ENCODE measurements at places on chromosomes 6 and 20.

DNA sequence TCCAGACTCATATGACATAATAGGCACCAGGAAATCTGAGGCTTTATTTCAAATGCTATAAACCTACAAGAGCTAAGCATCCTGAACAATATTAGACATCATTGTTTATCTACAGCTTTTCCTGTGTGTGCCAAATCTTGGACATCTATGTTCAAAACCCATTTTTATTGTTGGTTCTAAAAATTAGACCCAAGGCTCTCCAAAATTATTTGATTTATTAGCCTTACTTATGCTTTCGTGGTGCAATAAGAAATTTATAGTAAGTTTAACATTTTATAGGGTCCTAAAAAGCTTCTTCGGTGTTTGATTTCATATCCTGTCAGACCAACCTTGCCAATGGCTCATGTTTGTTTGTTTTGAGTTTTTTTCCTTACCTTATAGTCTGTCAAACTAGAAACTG lies 1014.5 kb upstream of the MANEA start:
- DNase-seq = no peak

DNA sequence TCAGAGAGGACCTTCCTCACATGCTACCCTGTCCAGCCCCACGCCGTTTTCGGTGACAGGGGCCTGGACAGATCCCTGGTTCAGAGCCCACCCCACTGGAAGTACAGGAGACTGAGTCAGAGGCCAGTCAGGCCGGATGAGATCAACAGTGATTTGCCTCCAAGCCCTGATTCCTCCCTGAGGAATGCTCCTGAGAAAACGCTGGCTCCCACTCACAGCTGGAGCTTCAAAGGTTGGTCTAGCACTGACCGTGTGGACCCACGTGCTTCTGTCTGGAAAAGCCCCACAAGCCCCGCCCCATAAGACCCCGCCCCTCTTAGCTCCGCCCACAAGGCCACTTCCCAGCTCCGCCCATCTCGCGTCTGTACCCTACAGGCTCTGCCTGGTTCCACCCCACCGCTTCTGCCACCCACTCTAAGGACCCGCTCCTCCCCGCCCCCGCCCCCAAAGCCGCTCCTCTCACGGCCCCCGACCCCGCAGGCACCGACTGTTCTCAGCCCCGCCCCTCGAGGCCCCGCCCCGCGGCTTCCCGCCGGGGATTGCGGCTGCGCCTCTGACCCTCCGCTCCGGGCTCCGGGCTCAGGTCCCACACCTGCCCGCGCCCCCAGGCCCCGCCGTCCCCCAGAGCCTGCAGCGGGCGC lies 64.9 kb upstream of the BHLHE23 start:
- DNase-seq = peak; percentile 82

- peak; percentile 80 for DNase-seq
Observed at GRCh38 chr6:146543211-146543939, at the start of gene RAB32. RAB32 (plus strand) TSS chr6:146543833; CDS start chr6:146543872, 39 bp downstream.

DNA sequence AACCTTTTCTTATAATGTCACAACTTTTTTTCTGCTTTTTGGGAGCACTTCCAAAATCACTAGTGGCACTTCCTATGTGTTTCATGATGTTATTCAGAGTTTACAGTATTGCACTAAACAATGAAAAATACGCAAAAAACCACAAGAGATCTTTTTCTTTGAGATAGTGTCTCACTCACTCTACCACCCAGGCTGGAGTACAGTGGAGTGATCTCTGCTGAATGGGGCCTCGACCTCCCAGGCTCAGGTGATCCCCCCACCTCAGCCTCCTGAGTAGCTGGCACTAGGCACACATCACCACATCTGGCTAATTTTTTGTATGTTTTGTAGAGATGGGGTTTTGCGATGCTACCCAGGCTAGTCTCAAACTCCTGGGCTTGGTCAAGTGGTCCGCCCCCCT lies 158.7 kb downstream of the COL21A1 start:
- DNase-seq = no peak

- DNase-seq = no peak
Observed at GRCh38 chr6:118810420-118811027, 83.4 kb upstream of the ASF1A start.

DNA sequence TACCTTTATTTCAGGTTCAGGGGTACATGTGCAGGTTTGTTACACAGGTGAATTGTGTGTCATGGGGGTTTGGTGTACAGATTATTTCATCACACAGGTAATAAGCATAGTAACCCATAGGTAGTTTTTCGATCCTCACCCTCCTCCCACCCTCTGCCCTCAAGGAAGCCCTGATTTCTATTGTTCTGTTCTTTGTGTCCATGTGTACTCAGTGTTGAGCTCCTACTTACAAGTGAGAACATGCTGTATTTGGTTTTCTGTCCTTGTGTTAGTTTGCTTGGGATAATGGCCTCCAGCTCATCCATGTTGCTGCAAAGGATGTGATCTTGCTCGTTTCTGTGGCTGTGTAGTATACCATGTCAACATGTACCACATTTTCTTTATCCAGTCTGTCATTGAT lies 66.0 kb downstream of the STK4 start:
- no peak for DNase-seq

- no peak for DNase-seq
Observed at GRCh38 chr6:124463271-124463670, 499.0 kb upstream of the RNF217 start.

GRCh38 chr20:23832775-23833513 lies 6.4 kb upstream of the CST2 start:
- DNase-seq = no peak

DNA sequence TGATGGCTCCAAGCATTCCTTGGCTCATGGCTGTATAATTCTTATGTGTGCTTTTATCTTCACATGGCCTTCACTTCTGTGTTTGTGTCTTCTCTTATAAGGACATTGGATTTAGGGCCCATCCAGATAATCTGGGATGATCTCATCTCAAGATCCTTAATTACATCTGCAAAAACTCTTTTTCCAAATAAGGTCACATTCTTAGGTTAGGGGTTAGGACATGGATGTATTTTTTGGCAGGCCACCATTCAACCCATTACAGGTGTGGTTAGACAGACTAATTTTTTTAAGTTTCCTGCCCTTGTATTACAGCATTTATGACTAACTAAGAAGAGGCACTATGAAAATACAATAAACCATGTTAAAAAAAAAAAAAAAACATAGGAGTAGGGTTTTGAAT lies 254.0 kb downstream of the TPBG start:
- DNase-seq = no peak

DNA sequence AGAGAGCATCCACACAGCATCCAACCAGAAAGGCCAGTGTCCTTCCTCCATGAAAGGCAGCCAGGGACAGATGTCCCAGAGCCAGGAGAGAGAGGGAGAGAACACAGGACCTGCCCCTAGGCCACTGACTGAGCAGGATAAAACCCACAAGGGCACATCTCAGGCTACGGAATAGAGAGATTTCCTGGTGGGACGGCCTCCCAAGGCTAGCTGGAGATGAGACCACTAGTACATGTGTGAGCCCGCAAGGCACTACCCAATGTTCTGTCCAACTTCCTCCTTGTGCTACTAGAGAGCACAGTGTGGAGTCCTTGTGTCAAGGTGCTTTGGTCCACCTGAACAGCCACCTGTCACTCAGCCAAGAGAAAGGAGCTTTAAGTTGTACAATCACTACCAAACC lies 44.2 kb downstream of the PLCG1 start:
- DNase-seq = no peak

DNA sequence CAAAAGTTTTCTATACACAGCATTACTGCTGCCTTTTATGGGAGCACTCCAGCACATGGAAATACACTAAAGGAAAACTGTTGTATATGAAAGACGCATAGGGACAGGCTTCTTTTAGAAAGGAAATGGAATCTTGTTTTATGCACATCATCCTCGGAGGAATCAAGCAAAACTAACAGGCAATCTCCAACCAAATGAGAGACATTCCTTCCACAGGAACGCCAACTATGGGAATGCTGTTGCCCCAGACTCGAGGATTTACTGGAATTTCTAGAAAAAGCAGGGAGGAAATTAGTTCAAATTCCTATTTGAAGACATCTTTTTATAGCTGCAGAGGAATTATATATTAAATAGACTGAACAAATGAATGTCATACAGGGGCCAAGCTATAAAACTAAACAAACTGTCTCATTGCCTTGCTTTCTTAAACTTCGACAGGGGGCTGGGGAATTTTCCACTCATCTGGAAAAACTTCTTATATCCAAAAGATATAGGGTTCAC lies 52.2 kb downstream of the LYRM4 start:
- no peak for DNase-seq

DNA sequence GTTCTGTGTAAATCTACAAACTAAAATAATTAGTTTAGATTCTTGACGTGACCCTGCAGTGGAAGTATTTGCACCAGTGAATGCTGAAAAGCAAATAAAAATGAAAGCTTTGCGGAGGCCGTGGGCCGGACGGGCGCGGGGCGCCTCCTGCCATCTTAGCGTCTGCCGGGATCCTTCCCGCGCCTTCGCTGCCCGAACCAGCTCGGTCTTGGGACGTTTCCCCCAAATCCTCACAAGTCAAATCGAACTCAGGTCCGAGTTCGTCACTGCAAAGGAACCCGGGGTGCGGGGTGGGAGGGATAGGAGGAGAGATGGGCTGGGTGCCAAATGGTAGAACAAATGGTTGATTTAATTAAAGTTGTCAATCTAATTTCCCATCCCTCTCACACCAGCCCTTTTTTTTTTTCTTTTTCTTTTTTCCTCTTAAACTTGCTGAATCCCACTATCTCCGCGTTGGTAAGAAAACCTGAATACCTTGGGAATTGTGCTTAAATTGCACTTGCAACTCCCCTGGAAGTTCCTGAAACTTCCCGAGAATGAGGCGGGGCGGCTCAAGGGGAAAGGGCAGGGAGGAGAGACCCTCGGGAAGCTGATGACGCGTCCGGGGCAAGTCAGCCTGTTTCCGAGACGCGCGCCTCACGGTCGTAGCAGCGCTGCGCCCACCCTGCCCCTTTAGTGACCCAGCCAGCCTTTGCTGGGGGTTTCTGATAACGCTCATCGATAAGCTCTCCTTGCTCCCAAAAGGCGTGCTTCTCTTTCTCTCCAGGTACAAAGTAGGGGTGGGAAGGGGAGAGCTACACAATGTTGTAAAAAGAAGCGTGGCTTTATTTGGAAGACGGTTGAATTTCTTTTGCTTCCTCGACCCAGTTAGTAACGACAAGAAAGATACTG lies 1.8 kb downstream of the GJA1 start:
- peak; percentile 42 for DNase-seq

GRCh38 chr20:59421089-59421488 lies 120.7 kb downstream of the EDN3 start:
- no peak for DNase-seq

GRCh38 chr6:150676344-150676743 lies 76.7 kb downstream of the PLEKHG1 start:
- no peak for DNase-seq

DNA sequence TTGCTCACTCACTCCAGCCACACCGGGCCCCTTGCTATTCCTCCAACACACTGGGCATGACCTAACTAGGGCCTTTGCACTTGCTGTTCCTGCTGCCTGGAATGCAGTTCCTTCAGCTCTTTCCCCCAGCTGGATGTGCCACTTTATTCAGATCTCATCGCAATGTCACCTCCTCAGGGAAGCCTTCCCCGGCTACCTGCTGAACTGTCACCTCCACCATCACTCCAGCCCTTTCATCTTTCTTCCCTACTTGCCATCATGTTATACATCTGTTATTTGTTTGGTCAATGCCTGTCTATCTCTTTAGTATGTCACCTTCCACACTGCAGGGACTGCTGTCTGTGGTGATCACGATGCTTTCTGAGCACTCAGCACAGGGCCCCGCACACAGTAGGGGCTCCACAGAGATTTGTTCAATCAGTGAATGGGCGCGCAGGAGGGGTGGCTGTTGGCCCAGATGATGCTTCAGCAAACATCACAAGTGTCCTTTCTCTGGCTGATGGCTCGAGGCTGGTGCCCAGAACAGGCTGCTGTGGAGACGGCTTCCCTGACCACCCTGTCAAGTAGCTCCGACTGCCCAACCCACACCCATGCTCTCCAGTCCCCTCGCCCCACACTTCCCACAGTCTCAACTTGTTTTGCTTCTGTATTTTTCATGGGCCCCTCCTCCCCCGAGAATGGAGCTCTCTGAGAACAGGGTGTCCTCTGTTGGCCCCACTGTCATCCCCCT lies 31.8 kb downstream of the CEBPB start:
- DNase-seq = no peak
